ENCODE measurements at places on chromosomes 1 and 21.

DNA sequence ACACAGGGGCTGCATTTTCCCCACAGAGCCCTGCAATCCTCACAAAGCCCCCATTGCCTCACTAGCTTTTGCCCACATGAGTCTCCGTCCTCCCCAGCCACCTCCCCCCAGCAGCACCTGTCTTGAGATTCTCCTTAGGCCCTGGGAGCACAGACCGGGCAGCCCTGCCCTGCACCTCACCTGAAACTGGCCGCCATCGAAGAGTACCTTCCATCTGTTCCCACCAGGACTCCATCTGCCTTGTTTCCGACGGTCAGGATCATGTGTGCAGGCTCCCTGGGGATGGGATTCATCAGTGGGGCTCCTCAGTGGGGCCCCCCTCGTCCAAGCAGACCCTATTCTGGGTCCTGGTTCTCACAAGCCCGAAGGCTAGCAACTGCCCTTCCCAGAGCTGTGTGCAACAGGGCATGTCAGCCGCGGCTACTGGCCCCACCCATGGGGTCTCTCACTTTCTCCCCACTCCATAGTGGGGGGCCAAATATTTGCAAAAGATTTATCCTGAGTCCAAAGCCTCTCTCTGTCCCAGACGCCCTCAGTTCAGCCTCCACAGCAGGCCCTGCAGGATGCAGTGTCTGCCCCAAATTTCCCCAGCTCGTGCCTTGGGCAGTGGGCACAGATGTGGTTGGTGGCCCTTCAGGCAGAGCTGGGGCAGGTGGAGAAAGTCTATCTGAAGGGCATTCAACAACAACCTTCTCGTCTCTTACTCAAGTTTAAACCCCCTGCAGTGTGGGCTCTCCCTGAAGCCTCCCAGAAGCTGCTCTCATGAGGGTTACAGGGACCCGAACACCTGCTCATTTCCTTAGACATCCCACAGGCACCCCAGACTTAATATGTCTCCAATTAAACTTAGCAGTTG, 4.8 kb downstream of the PDZK1IP1 start:
- DNase-seq: no peak

DNA sequence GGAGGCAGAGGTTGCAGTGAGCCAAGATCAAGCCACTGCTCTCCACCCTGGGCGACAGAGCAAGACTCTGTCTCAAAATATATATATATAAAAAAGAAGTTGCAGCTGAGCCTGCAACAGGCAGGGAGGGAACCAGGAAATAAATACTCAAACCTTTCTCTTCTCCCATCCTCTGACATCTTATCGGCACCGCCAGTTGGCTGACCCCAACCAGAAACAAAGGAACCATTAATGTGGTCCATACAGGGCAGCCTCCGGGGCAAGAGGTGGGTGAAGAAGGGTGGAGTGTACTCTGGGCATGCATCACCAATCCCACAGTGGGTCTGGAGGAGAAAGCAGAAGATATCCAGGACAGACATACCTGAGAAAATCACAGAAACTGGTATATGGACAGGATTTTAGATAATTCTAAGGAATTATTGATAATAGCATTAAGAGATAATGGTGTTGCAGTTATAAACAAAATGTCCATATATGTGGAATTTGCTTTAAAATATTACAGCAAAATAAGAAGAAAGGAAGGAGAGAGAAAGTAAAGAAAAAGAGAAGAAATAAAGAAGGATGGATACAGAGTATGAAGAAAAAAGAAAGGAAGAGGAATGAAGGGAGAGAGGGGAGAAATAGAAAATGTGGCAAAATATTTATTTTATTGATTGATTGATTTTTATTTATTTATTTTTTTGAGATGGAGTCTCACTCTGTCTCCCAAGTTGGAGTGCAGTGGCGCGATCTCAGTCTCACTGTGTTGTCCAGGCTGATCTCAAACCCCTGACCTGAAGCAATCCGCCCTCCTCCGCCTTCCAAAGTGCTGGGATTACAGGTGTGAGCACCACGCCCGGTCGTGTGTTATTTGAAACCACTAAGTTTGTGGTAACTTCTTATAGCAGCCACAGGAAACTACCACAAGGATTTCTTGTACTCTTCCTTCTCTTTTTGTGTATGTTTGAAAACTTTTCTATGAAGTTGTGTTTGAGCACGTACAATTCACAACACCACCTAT, 4.1 kb upstream of the PTAFR start:
- no peak for DNase-seq

DNA sequence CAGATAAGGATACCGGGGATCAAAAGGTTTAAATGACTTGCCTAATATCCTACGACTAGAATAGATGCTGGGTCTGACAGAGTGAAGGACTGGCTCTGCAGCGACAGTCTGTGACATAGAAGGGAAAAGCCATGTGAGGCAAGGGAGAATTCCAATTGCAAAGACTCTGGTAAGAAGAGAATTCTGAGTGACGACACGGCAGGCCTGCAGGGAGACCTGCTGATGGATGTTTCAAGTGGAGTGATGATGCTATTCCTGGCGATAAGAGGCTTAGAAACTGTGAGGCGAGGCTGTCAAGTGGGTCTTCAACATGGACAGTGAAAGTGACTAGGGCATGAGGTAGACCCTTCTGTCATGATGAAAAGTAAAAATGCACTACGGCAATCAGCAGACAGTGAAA, 176.6 kb upstream of the PBX1 start:
- no peak for DNase-seq

- DNase-seq: no peak
Observed at GRCh38 chr1:88433556-88433955, 250.5 kb upstream of the PKN2 start.

- no peak for DNase-seq
Observed at GRCh38 chr1:25198663-25199252, 33.5 kb downstream of the SYF2 start.

GRCh38 chr1:34970829-34971228, 14.3 kb downstream of the TMEM35B start:
- no peak for DNase-seq

- no peak for DNase-seq
Observed at GRCh38 chr1:190102757-190103326, 374.8 kb downstream of the BRINP3 start.

DNA sequence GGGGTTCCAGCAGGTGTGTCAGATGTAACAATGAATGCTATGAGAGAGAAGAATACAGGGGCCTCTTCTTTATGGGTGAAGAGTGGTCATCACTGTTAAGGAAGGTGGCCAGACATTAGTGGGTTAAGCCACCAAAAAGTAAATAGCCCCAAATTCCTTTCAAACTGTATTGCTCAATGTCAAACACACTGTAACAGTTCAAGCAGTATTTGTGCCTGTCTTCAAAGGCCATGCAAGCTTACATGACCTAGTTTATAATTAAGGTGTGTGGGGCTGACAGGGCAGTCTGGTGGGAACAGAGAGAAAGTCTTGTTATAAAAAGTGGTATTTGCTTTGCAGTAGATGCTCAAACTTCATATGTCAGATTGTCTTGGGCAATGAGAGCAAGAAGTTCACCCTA, 18.5 kb downstream of the CHIT1 start:
- no peak for DNase-seq

GRCh38 chr1:111538343-111539025, 35.1 kb upstream of the ADORA3 start:
- DNase-seq: no peak

- DNase-seq: no peak
Observed at GRCh38 chr1:186636786-186637185, 43.4 kb downstream of the PTGS2 start.

- no peak for DNase-seq
Observed at GRCh38 chr1:22925111-22925510, 47.6 kb downstream of the LACTBL1 start.

GRCh38 chr1:198662821-198663220, 24.0 kb downstream of the PTPRC start:
- no peak for DNase-seq
